ENCODE measurements at places on chromosomes 4 and X. TPM values are rescaled to one million over a fixed set of nuclear protein-coding genes. Genes with fewer than 3 reads are reported as not detected.

ASB12 gene
- total RNA-seq, result not detected

COL4A6 gene
- 17.1 TPM for total RNA-seq

GPR50 gene
- total RNA-seq, result 0.17 TPM

ZFP92 gene
- 0.54 TPM for total RNA-seq

EDNRA gene
- total RNA-seq, result 0.24 TPM

TMEM255A gene
- 0.08 TPM for total RNA-seq

CBR4 gene
- total RNA-seq, result 4.4 TPM

UGT2B15 gene
- total RNA-seq, result 0.07 TPM

SH2D1A gene
- not detected for total RNA-seq
